Renal cortical epithelial cell (primary cell): ENCODE measurements at places on chromosomes 5 and 9. TPM values are rescaled to one million over a fixed set of nuclear protein-coding genes. Genes with fewer than 3 reads are reported as not detected.
A peak's percentile ranks its signal among the peaks of the same experiment; 100 is the strongest.

- no peak for DNase-seq
These were observed 49.2 kb downstream of the PLEKHG4B start for GRCh38 chr5:141211-141610.

DNA sequence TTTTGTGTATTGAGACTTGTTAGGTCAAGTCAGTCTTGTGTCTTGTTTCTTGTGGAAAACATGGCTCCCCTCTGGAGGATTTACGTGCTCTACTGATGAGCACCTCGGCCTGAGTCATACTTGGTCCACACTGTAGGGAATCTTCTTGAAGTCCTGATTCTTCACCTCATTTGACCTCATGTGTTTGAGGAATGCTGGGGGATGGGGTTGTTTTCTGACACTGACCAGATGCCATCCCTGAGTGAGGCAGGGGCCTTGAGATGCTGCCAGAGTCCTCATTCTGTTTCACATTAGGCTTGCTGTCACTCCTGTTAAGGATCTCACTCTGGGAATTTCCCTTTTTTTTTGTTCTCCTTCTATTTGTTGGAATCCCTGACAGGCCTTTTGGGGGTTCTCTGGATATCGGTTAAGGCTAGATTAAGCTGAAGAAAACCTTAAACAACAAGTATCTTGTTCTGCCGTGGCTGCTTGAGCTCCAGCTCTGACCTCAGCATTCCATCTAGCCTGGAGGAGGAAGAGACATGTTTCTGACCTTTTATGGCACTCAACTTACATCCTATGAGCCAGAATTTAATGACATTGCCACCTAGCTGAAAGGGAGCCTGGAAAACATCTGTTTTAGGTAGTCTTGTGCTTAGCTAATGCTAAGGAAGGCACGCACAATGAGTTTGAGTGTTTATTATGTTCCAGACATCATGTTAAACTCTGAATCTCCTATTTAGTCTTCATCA lies 20.6 kb downstream of the TCOF1 start:
- DNase-seq: peak; percentile 70

GRCh38 chr5:138102454-138103318 lies 18.9 kb downstream of the WNT8A start:
- no peak for DNase-seq

DNA sequence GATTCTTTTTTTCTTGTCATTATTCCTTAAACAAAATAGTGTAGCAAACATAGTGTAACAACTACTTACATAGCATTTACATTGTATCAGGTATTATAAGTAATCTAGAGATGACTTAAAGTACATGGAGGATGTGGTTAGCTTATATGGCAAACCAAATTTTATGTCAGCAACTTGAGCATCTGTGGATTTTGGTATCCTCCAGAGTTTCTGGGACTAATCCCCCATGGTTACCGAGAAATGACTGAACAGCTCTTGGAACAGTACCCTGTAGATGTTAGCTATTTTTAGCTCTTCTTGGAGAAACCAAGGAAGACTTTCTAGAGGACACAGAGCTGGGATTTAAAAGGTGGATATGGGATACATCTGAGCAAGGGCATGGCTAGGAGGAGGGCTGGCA lies 157.6 kb upstream of the KLF4 start:
- DNase-seq: no peak

DNA sequence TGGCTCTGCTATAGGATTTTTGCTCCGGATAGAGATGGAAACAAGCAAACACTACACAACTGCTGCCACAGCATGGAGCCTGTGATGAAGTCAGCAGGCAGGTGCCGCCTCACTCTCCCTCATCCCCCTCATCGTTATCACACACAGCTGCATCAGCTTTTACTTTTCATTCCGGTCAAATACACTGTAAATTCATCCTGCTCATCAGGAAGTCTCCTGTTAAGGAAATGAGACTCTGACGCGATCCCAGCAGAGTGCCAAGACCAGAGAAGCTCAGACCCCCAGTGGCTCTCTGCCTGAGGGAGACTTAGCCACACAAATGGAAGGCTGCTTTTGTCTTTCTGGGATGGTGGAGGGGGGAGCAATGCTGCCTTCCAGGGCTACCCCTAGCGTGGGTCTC lies 270.2 kb downstream of the ELAVL2 start:
- DNase-seq: no peak

Gene ANP32B
- 4.2 and 19.1 TPM in 2 replicates for total RNA-seq
